Activated CD4-positive, alpha-beta T cell treated with anti-CD3 and anti-CD28 coated beads, Interleukin-2, amount 50 U/mL, for 24 hours (primary cell): ENCODE measurements at places on chromosomes 5 and 9.
A peak's percentile ranks its signal among the peaks of the same experiment; 100 is the strongest.

- DNase-seq = no peak
Measured at GRCh38 chr5:107570805-107571531, 99.8 kb downstream of the EFNA5 start.

- DNase-seq = no peak
Measured at GRCh38 chr5:98109561-98110006, 663.9 kb upstream of the RGMB start.

DNA sequence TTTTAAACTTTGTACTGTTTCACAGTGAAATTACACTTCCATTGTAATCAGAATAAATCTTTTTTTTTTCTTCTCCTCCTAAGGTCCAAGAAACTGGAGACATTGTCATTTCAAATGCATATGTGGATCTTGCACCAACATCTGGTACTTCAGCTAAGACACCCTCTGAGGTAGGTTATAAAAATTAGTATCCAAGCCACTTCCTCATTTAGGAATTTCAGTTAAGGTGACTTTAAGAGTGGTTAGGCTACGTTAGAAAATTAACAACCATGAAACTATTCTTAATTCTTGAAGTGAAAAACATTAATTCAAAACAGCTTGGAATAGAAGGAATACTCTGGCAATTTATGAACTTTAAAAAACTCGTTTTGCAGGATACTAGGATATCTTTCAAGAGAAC, 77.5 kb downstream of the HSD17B4 start:
- no peak for DNase-seq

GRCh38 chr9:124366476-124367220, 48.6 kb downstream of the PSMB7 start:
- no peak for DNase-seq

GRCh38 chr5:139012176-139012575, 137.0 kb upstream of the LRRTM2 start:
- no peak for DNase-seq

DNA sequence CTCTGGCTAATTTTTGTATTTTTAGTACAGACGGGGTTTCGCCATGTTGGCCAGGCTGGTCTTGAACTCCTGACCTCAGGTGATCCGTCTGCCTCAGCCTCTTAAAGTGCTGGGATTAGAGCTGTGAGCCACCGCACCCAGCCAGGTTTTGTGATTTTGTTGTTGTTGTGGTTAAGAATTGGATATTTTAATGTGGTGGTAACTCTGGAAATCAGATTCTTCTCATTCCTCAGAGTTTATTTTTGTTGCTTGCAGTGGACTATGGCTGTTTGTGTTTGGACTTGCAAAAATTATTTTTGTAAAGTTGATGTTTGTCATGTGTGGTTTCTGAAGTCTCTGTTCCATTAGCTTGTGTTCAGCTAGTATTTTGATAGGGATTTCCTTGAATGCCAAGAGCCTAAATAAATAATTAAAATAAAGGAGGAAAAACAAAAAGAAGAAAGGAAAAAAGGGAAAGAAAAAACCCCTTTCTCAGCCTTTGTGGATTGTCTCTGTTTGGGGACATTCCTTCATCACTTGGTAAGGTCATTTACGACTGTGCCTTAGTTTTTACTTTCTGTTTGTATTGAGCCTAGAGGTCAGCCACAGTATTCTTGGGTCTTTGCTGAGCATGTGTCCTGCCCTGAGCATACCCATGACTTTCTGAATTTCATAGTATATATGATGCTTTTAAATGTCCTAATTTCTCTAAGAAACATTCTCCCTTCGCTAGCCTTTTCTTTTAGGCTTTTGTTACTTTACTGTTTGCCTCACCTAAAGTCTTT, 37.3 kb downstream of the PBX3 start:
- DNase-seq = no peak

DNA sequence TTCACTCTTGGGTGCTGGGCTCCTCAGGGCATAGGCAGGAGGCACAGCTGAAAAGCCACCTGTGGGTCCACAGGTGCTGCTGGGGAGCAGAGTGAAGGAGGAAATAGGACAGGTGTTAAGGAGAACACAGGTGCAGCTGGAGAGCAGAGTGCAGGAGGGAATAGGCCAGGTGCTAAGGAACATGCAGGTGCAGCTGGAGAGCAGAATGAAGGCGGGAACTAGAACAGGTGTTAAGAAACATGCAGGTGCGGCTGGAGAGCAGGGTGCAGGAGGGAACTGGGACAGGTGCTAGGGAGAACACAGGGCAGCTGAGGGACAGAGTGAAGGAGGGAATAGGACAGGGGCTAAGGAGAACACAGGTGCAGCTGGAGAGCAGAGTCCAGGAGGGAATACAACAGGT, 43.8 kb upstream of the PLEKHG4B start:
- DNase-seq = no peak

- DNase-seq = no peak
Measured at GRCh38 chr9:93965830-93966577, 10.8 kb upstream of the BARX1 start.

GRCh38 chr9:135079676-135080075, 7.8 kb upstream of the OLFM1 start:
- no peak for DNase-seq

DNA sequence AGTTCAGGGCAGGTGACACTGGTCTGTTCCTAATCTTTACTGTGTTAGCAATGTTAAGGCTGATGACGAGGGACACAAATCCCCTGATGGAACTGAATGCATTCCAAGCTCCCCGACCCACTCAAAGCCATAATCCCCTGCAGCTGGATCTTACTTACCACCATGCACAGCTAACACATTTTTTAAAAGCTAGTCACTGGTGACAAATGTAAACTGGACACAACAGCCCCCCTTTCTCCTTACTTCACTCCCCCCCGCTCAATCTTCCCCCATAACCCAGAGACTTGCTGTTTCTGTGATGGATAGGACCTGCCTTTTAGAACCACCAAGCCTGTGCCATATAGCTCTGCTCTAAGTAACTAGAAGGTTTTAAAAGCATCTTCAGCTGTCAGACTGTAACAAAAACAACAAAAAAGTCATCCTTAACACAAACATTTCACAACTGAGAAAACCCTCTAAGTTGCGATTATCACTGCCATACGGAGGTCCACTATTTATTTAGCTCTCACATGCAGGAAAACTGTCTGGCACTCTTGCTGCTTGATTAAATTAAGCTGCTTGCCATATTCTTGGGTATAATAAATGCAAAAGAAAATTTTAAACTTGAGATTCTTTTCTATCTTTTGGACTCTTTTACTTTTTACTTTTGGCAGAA, 44.4 kb downstream of the BNC2 start:
- no peak for DNase-seq

DNA sequence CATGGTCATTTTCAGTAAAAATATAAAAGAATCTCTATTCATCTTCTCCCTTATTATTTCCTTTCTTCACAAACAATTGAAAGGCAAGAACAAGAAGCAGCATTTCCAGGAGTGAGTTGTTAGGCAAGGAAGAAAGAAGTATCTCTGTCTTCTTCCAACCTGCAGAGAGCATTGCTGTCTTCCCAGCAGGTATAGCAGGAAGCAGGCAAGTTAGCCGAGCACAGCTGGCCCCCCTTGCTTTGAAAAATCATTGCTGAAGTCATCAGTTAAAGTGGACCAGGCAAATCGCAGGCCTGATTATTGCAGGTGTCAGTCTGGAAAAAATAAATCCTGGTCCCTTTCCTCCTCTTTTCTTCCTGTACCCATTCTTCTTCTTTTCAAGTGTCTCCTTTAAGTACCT, 353.1 kb upstream of the BRINP1 start:
- no peak for DNase-seq

- DNase-seq = no peak
Measured at GRCh38 chr9:95980262-95981125, 105.0 kb downstream of the ERCC6L2 start.

- DNase-seq = no peak
Measured at GRCh38 chr5:27412384-27412783, 374.0 kb upstream of the CDH9 start.

- no peak for DNase-seq
Measured at GRCh38 chr5:79975422-79975821, 15.6 kb downstream of the MTX3 start.

DNA sequence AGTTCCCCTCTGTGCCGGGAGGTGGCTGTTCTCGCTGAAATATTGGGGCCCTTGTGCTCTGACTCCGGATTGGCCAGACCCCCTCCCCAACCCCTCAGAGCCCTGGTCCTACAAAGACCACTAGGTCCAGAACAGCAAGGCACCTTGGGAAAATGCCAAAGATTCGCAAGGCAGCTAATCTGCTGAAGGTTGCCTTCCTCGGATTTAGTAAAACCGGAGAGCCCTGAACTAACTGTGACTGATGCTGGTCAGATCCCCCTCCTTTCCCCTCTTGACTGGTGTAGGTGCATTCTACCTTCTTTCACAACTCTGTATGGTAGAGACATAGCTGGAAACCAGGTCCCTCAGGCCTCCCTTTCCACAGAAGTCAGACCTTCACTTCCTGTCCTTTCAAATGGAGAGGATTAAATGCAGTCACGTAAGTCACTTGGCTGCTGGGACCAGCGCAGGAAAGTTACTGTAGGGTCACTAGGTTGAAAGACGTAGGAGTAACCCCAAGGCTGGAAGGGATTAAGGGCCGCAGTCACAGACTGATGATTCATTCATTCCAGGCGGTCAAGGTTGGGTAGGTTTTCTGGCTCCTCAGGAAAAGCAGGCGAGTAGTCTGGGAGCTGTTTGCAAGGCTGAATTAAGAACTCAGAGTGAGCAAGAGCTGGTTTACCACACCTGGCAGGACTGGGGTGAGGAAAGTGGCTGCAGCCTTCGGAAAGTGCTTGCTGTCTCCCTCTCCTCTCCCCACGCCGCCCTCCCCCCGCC, 5.3 kb downstream of the BARX1 start:
- DNase-seq = no peak

GRCh38 chr9:8382266-8382665, 582.7 kb upstream of the DMAC1 start:
- DNase-seq = no peak

DNA sequence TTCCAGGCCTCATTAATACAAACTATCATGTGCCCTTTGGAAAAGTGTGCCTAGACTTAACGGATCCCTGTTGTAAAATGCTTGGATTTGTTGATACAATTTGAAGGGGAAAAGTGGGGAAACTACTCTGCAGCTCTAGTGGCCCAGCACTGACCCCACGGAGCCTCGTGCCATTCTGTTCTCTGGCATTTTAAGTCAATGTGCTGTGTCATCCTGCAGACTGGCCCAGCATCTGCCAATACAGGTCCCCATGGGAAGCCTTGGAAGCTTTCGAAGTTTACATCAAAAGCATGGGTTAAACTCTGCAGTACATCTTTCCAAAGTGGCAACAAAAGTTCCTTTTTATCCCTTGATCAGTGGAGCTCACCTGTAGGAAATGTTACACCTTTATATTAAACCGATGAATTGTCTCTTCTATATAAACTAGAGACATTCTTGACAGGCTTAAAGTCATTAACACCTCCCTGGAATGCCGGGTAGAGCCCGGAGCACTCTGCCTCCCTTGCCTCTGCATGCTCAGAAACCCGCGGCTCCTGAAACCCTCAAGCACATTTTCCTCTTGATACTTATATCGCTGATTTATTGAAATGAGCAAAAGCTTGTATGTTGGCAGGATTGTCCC, 596.0 kb upstream of the ADAMTS16 start:
- no peak for DNase-seq

DNA sequence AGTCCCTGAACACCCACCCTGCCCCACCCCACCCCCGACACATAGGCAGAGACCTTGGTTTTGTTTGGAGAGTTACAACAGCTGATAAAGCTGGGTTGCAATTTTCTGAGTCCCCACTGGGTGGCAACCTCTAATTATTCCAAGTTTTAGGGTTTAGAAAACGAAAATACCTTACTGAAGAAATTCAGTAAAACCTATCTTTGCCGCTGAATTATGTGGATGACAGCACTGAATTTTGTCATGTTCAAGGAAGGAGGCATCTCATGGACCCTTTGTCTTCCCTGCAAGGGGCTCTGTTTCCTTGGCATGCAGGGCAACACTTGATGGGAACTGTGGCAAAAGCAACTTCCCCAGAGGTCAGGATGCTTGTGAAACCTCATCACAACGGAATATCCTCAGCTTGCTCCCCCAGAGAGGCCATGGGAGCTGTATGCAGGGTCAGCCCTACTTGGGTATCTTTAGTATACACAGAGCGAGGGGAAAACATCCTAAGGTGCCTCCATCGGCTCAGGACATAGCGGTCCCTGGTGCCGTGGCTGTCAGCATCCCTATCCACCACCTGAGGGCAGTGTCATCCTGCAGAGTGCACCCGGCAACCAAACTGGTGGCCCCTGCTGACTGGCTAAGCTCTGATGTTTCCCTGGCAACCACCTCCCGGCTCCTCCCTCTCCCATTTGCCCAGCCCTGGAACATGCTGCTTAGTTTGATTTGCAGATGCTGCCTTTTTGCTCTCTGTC, 123.1 kb downstream of the RXRA start:
- peak; percentile 85 for DNase-seq

GRCh38 chr9:18747595-18747994, 273.6 kb downstream of the ADAMTSL1 start:
- no peak for DNase-seq

DNA sequence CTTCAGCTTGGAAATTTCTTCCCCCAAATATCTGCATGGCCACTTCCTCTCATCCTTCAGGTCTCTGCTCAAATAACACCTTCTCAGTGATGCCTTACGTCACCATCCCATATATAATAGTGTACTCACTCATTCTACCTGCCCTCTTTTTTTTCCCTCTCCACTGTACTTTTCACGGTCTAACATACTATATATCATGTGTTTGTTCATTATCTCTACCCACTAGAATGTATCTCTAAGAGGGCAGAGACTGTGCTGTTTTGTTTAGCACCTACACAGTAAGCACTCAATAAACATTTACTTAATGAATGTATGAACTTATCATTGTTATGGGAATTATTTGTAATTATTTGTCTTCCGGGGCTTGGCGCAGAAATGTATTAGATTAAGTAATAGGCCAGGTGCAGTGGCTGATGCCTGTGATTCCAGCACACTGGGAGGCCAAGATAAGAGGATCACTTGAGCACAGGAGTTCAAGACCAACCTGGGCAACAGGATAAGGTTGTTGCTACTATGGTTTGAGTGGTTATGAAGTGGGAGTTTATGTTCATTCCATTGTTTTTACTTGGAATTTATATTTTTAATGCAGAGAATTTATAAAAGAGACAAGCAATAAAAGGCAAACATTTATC, 6.0 kb upstream of the IL13 start:
- DNase-seq = no peak

- DNase-seq = no peak
Measured at GRCh38 chr5:173806270-173807035, 81.7 kb upstream of the CPEB4 start.

DNA sequence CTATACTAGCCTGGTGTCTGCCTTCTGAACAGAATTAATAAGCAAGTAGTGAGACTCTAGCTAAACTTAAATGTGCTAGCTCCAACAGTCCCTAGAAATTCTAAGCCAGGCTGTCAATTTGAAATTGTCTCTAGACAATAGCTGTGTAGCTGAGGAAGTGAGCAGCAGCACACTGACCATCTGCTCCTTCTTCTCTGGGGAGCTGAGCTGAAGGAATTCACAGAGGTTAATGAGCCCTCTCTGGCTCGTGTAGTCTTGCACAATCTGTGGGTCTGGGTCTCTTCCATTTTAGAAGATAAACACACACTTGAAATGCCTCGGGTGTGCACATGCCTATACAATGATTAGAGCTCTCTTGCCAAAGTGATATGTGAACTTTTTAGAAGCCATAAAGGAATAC, 63.5 kb upstream of the BARX1 start:
- DNase-seq = no peak

GRCh38 chr5:10849278-10849677, 88.2 kb upstream of the DAP start:
- DNase-seq = no peak
